ENCODE measurements at places on chromosomes 5 and 9. TPM values are rescaled to one million over a fixed set of nuclear protein-coding genes. Genes with fewer than 3 reads are reported as not detected.

Gene SETD9
- total RNA-seq = 8.1 TPM

Gene RALGPS1
- total RNA-seq = 0.90 TPM

Gene FBP1
- total RNA-seq = not detected

Gene SEMA6A
- 0.36 TPM for total RNA-seq

Gene HTR1A
- not detected for total RNA-seq

Gene OR1J2
- not detected for total RNA-seq

Gene IL5
- total RNA-seq = not detected

Gene RMND5B
- 11.7 TPM for total RNA-seq

Gene FAM81B
- not detected for total RNA-seq

Gene ELAVL2
- 0.28 TPM for total RNA-seq

Gene ESM1
- total RNA-seq = 10.2 TPM

Gene NIM1K
- total RNA-seq = 0.56 TPM

Gene SLIT3
- 0.18 TPM for total RNA-seq

Gene SLC34A3
- not detected for total RNA-seq

Gene WHRN
- total RNA-seq = 0.28 TPM

Gene FAM221B
- not detected for total RNA-seq

Gene DNAI1
- total RNA-seq = not detected

Gene ANKRD31
- total RNA-seq = under 0.01 TPM

Gene PCDHGA4
- total RNA-seq = 5.4 TPM

Gene FOXE1
- 0.28 TPM for total RNA-seq

Gene SNCAIP
- total RNA-seq = 22.5 TPM

Gene KIF20A
- total RNA-seq = 106 TPM

Gene IL31RA
- 0.90 TPM for total RNA-seq

Gene C6
- total RNA-seq = under 0.01 TPM

Gene PPP2R2B
- not detected for total RNA-seq

Gene OBP2B
- not detected for total RNA-seq

Gene SPINK6
- not detected for total RNA-seq

Gene STKLD1
- 0.28 TPM for total RNA-seq

Gene CBY3
- 0.18 TPM for total RNA-seq

Gene PHF19
- total RNA-seq = 37.6 TPM

Gene MRRF
- total RNA-seq = 35.8 TPM

Gene CCNO
- not detected for total RNA-seq

Gene RANBP17
- total RNA-seq = 29.7 TPM

Gene EPB41L4A
- total RNA-seq = under 0.01 TPM

Gene CARD6
- total RNA-seq = 4.2 TPM

Gene MCIDAS
- not detected for total RNA-seq

Gene PDGFRB
- 108 TPM for total RNA-seq

Gene NME5
- under 0.01 TPM for total RNA-seq

Gene LCP2
- total RNA-seq = not detected

Gene STPG3
- not detected for total RNA-seq

Gene MAP1B
- total RNA-seq = 183 TPM

Gene ABCA2
- 3.8 TPM for total RNA-seq

Gene PHF24
- total RNA-seq = not detected

Gene KIF3A
- total RNA-seq = 9.4 TPM

Gene CKMT2
- 0.28 TPM for total RNA-seq

Gene TNC
- total RNA-seq = 170 TPM

Gene ADAMTS19
- total RNA-seq = 0.28 TPM

Gene C9orf85
- 4.3 TPM for total RNA-seq

Gene ADGRV1
- under 0.01 TPM for total RNA-seq

Gene PCDHA12
- not detected for total RNA-seq

Gene CENPH
- 10.8 TPM for total RNA-seq

Gene GRIA1
- total RNA-seq = 1.4 TPM

Gene GABRA6
- total RNA-seq = not detected

Data from IMR-90 (cell line).